Uterine smooth muscle cell (primary cell): ENCODE measurements at places on chromosomes 11 and 22. TPM values are rescaled to one million over a fixed set of nuclear protein-coding genes. Genes with fewer than 3 reads are reported as not detected.

Gene KLHL35
- total RNA-seq, result 1.7 and 2.2 TPM in 2 replicates

Gene IGLL1
- not detected in 2 replicates for total RNA-seq

Gene MS4A6A
- not detected in 2 replicates for total RNA-seq

Gene USP2
- 0.11 and 1.00 TPM in 2 replicates for total RNA-seq

Gene C22orf31
- not detected in 2 replicates for total RNA-seq

Gene SORL1
- 2.3 and 10.6 TPM in 2 replicates for total RNA-seq

Gene OR4A16
- total RNA-seq, result not detected in 2 replicates

Gene YAP1
- 158 and 240 TPM in 2 replicates for total RNA-seq

Gene PIH1D2
- total RNA-seq, result 0.87 and 2.2 TPM in 2 replicates

Gene THAP12
- 58.5 and 69.2 TPM in 2 replicates for total RNA-seq

Gene NRGN
- total RNA-seq, result 0.37 and 1.5 TPM in 2 replicates

Gene OR52A1
- not detected in 2 replicates for total RNA-seq

Gene TYR
- not detected in 2 replicates for total RNA-seq

Gene MCHR1
- 0.50 and 0.55 TPM in 2 replicates for total RNA-seq

Gene CRYBA4
- not detected in 2 replicates for total RNA-seq

Gene DGCR6
- total RNA-seq, result 0.44 and 2.2 TPM in 2 replicates
